ENCODE measurements at places on chromosomes 5 and 9.

- no peak for DNase-seq
Measured at GRCh38 chr9:126474786-126475485, 138.8 kb upstream of the LMX1B start.

DNA sequence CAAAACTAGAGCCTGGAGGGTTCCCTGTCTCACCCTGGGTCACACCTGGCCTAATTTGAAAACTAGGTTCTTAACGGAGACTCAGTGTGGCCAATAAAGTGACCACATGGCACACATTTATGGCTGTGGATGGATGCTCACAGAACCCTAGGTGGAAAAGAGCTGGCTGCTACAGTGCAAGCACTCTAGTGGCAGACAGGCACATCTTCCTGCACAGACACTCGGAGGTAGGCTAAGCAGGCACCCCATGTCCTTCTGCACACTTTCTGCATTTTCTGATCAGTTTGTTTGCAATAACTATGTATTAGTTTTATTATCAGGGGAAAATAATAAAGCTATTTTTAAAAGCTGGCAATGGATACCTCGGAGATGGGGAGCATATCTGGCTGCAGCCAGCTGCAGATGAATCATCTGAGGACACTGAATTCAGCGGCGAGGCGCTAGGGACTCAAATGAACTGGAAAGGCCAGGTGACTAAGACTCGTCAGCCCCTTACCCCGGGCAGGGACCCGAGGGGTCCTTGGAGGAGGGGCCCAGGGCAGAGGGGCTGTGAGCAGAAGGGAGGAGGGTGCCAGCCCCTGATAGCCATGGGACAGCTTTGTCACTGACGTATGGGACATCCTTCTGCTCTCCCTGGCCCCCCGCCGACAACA lies 96.2 kb downstream of the OLFM1 start:
- no peak for DNase-seq

- DNase-seq: no peak
Measured at GRCh38 chr5:88829054-88829453, 53.9 kb downstream of the MEF2C start.

DNA sequence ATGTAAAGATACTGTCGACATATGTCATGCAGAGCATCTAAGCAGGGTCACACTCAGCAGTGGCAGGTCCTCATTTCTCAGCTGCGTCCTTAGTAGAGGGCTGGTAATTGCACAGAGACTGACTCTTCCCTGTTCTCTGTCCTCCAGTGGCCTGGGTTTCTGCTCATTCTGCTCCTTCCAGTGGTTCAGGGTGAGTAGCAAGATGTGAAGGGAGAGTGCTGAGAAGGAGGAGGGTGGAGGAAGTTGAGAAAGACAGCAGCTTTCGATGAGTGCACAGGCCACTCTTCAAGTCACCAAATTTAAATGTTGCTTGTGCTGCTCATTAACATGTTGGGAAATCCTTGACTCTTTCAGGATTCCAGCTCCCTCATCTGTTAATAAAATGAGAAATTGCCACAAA lies 203.9 kb downstream of the FBXL7 start:
- no peak for DNase-seq

- DNase-seq: no peak
Measured at GRCh38 chr9:126347093-126347492, 20.5 kb downstream of the MVB12B start.

- no peak for DNase-seq
Measured at GRCh38 chr9:106481013-106481609, 381.9 kb upstream of the ZNF462 start.

- DNase-seq: no peak
Measured at GRCh38 chr5:152221721-152222629, 183.1 kb downstream of the NMUR2 start.

DNA sequence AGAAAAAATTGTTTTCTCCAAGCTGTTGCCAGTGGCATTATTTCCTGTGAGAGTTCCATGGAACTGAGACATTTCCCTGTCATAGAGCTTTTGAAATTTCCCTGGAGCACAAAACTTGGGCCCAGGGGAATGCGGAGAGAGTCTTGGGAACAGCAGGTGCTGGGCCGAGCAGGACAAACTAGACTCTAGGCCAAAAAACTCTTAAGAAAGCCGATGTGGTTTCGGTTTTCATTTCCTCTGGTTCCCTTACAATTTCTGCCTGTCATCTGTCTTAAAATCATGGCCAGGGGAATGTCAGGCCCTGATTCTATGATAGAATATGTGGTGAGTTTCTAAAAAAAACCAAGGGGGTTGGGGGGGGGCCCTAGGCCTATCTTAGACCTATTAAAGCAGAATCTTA lies 4.6 kb downstream of the SLC35A4 start:
- no peak for DNase-seq

- no peak for DNase-seq
Measured at GRCh38 chr5:106376522-106376921, 1294.2 kb downstream of the EFNA5 start.

GRCh38 chr9:69454321-69454720 lies 129.3 kb downstream of the ENTREP1 start:
- no peak for DNase-seq

DNA sequence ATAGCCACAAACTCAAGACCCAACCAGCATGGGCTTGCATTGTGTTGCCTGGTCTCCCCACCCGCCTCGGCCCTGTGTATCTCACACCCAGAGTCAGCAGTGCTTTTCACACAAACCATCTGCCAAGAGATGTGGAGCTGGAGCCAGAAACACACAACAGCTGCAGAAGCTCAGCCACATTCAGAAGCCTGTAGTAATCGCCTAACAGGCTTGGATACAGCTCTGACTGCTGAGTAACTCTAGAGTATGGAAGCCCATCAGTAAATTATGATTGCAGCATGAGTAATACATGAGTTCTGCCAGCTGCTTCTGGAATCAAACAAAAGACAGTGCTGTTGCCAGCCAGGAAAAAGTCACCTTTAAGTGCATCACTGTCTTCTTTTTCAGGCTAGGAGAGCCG lies 16.0 kb downstream of the TEK start:
- no peak for DNase-seq

GRCh38 chr5:133927300-133928180 lies 40.9 kb downstream of the C5orf15 start:
- no peak for DNase-seq

DNA sequence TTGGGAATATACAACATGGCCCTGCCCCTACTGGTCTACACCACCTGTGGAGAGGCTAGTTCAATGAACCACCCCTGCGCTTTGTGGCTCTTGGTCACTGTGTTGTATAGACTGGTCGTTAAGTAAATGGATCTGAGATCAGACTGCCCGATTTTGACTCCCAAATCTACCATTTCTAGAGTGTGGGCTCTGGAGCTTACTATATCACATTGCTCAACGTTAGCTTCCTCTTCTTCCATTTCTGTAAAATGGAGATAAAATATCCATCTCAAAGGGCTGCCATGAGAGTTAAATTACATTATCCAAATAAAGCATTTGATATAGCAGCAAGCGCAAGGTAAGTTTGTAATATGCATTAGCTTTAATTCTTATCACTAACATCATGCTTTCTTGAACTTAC lies 52.7 kb upstream of the IFNK start:
- DNase-seq: no peak

DNA sequence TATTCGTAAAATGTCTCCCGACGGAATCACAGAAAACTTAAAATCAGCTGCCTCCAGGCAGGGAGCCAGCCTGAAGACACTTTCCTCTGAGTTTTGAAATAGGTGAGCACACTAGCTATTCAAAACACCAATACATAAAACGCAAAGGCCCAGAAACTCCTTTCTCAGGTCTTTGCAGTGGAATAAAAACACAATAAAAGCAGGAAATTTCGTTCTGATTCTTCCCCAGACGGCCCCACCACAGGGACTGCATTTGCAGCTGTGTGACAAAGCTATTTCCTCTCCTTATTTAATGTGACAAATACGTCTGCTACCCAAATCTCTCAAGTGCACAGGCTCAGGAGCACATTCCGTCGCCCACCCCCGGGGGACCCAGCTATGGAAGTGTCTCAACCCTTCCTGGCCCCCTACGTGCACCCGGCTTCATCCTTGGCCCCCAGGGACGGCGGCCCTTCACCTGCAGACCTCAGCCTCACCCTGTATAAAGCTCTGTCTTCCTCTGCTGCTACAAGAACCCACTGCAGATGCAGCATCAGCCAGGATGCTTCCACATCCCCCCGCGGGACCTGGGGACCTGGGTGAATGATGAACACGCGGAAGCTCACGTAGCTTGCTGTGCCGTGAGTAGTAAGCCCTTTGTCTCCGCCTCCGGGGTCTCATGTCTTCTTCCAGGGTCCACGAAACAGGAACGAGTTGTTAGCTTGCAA lies 24.9 kb downstream of the AHRR start:
- DNase-seq: no peak

DNA sequence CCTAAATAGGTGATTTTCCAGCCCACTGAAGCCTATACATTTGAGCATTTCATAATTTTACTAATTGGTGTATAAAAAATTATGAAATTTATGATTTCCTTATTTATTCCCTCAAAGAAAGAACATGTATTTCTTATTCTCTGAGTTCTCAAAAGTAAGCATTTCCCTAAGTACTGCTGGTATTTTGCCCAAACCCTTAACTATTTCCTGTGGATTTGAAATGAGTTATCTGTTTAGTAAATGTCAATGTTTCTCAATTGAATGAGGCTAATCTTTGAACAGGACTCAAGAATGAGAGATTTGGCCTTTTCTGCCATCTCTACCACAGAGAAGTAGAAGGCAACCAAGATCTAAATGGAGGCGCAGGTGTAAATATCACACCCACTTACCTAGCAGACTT lies 751.7 kb downstream of the TLE1 start:
- DNase-seq: no peak

DNA sequence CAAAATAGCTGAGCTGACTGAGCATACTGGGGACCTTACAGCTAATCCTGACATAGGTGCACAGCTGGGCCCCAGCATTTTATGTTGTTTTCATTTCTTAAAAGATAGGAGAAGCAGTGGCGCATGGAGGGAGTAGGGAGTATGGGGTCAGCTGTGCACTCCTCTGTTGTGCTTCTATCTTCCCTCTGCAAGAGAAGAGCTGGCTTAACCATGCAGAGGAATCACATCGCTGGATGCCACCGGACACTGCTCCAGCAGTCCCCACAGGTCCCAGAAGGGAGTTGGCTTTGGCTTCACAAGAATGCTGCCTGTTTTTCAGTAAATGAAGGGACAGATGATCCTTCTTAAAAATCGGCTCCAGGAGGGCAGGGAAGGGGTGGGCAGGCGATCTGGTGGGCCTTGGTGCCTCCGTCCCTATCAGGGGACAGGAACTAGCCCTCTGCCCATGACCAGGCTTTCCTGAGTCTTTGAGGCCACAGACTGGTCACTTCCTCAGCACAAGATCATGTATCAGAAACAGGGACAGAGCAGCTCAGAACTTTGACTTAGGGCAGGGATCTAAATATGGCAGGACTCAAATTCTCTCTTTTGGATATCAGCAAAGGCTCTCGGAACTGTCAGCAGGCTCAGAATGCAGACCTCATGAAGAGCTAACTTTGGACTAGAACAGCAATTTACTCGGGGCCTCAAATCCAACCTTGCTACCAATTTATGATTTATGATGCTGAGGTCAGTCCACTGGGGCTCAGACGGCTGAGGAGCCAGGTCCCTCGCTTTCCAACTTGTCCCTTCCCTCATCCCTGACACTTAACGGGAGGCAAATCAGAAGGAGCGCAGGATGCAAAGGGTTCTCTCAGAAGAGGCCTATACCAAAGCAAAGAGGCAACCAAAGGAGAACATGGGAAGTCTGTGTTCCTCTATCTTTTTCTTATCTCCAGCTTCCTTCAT lies 47.2 kb downstream of the MARCHF3 start:
- DNase-seq: no peak

DNA sequence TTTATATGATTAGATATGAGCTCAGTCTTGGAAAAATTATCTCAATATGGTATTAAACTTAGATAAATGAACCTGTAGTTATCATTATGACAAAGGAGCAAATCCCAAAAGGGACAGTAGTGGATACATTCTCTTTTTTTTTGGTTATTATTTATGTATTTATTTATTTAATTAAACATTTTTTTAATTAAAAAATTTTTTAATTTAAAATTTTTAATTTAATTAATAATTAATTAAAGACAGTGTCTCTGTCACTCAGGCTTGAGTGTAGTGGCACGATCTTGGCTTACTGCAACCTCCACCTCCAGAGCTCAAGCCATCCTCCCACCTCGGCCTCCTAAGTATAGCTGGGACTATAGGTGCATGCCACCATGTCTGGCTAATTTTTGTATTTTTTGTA lies 15.6 kb downstream of the ANKHD1 start:
- DNase-seq: no peak

- no peak for DNase-seq
Measured at GRCh38 chr9:121192959-121193640, 8.6 kb downstream of the RAB14 start.

DNA sequence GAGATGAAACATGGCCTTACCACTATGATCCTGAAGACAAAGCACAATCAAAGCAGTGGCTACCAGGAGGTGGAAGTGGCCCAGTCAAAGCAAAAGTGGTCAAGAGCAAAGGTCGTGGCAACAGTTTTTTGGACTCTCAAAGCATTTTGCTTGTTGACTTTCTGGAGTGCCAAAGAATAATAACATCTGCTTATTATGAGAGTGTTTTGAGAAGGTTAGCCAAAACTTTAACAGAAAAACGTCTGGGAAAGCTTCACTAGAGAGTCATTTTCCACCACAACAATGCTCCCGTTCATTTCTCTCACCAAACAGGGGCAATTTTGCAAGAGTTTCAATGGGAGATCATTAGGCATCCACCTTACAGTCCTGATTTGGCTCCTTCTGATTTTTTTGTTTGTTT lies 33.6 kb upstream of the MAMDC2 start:
- DNase-seq: no peak

GRCh38 chr5:7495131-7495517 lies 99.2 kb downstream of the ADCY2 start:
- no peak for DNase-seq

GRCh38 chr9:17816431-17817027 lies 237.7 kb downstream of the SH3GL2 start:
- no peak for DNase-seq

- DNase-seq: no peak
Measured at GRCh38 chr9:120846906-120847305, 4.2 kb upstream of the PSMD5 start.

Measured in activated T-helper 1 cell treated with Interleukin-2 at 50 U/mL for 16 hours (primary cell).